Stimulated activated CD4-positive, alpha-beta T cell treated with anti-CD3 and anti-CD28 coated beads, Interleukin-4, amount 100 ng/mL, for 24 hours (primary cell): ENCODE measurements at places on chromosomes 7 and 10.

DNA sequence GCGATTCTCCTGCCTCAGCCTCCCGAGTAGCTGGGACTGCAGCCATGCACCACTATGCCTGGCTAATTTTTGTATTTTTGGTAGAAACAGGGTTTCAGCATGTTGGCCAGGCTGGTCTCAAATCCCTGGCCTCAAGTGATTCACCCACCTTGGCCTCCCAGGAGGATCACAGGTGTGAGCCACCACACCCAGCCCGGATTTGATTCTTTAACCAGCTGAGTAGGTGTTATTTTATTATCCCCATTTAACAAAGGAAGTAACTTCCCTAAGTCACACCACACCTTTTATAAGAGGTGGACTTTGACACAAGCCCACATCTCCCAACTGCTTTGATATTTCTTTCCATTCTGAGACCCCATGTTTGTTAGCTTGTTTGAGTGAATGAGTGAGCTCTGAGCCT is 25.0 kb downstream of the SLC25A28 start:
- DNase-seq = no peak

DNA sequence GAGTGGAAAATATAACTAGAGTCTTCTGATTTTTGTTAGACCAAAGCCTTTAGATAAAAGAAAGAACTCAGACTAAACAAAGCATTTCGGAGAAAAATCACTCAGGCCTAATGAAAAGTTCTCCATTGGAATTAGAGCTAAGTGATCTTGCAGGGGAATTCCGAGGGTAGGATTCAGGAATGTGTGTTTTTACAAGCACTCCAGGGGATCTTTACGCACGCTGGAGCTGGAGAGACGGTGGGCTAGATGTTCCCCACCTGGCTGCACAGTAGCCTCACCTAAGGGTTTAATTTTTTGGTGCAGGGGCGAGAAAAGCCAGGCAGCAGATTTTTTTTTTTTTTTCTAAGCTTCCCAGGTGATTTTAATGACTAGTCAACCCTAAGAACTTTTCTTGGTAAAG is 7.9 kb upstream of the PAPSS2 start:
- DNase-seq = no peak

- DNase-seq = no peak
These were observed 86.8 kb upstream of the ZMIZ1 start for GRCh38 chr10:78981970-78982281.

DNA sequence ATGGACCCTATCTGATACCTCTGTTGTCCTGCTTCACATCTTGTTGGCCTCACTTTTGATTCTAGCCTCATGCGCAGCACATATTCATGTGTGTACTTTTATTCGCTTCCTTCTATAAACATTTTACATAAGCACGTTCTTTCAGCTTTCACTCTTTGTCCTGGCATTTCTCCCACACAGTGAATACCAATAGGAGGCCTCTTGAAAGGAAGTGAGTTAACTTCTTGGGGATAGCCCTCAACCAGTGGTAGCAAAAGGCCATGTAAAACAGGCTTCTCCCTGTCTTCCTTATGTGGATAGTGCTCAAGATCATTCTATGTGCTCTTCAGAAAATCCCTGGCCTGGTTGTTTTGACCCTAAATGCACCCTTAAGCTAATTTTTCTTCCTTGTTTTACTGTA is 633.9 kb upstream of the MBL2 start:
- DNase-seq = no peak

- DNase-seq = no peak
These were observed 67.9 kb downstream of the OAT start for GRCh38 chr10:124350806-124351205.

- no peak for DNase-seq
These were observed 385.7 kb downstream of the TNS3 start for GRCh38 chr7:47196106-47196645.

DNA sequence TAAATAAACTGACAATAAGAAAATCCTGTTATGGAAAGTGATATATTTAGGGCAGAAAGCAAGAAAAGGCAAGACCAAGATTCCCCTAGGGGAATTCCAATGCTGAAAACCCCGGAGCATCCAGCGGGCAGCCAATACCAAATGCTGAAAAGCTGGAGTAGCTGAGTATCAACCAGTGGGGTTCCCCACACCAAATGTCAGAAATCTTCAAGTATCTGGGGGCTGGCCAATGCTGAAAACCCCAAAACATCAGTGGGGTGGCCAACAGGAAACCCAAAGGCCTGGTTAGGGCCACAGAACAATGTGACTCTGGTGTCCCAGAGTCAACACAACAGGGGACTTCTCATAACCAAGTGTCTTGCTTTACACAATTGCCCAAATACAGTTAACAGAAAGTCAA is 271.8 kb upstream of the CACNA2D1 start:
- DNase-seq = no peak

GRCh38 chr10:1873661-1874315 is 136.5 kb upstream of the ADARB2 start:
- DNase-seq = no peak

DNA sequence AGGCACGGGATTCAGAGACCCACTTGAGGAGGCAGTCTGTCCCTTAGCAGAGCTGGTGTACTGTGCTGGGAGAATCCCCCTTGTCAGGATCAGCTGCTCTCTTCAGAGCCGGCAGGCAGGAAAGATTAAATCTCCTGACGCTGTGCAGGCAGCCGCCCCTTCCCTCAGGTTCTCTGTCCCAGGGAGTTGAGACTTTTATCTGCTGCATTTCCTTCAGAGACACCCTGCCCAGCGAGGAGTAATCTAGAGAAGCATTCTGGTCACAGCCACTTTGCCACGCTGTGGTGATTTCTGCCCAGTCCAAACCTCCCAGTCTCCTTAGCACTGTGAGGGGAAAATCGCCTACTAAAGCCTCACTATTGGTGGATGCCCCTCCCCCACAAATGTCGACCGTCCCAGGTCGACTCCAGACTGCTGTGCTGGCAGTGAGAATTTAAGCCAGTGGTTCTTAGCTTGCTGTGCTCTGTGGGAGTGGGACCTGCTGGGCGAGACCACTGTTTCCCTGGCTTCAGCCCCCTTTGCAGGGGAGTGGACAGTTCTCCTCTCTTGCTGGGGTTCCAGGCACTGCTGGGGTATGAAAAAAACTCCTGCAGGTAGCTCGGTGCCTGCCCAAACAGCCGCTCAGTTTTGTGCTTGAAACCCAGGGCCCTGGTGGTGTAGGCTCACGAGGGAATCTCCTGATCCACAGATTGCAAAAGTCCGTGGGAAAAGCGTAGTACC is 265.4 kb downstream of the ZWINT start:
- DNase-seq = no peak

GRCh38 chr10:77016278-77016815 is 621.3 kb downstream of the KCNMA1 start:
- no peak for DNase-seq

DNA sequence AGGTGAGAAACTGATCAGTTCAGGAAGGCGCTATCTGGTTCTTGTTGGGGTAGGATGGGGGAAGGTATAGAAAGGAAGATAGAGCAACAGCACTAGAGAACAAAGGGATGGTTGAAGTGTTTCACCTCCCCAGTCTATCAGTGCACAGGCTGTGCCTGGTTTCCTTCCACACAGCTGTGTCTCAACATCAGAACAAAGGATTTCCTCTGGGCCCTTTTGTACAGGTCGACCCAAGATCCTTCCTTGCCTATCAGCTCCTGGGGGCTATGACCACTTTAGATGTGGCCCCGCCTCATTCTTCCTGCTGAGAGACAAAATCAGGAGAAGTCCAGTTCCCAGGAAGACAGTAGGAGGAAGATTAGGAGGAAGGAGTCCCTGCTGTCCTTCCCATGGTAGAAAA is 65.6 kb downstream of the NAMPT start:
- no peak for DNase-seq

DNA sequence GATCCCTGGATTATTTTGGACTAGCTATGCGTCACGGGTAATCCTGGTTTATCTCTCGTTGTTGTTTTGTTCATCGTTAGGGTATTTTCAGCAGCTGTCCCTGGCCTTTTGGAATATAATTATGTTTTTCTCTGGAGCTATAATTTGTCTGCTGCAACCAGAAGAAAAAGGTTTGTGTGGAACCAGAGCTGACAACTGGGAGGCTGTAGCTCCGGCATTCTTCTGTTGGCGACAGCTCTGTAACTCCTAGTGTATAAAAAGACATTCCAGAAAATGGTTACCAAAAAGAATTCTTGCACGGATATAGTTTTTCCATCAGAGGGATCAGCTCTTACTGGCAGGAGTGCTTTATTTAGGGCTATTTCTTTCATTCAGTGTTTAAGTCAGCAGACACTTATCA is 130.9 kb upstream of the PRR15 start:
- DNase-seq = no peak

GRCh38 chr10:76192694-76193320 is 761.4 kb downstream of the LRMDA start:
- no peak for DNase-seq

DNA sequence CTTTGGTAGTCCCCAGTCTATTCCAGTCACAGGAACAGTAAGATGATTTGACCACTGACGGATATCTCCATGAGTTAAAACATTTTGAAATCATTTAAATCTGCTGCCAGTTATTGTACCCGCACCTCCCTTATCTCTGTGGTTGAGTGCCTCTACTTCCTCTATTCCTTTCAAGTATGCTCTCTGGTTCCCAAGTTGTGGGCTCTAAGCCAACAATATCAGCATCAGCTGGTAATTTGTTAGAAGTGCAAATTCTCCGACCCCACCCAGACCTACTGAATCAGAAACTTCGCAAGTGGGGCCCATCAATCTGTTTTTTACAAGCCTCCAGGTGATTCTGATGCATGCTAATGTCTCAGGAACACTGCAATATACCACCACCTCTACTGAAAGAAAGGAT is 235.5 kb downstream of the CCSER2 start:
- DNase-seq = no peak

- DNase-seq = no peak
These were observed 69.8 kb upstream of the PRKCQ start for GRCh38 chr10:6649903-6650302.

DNA sequence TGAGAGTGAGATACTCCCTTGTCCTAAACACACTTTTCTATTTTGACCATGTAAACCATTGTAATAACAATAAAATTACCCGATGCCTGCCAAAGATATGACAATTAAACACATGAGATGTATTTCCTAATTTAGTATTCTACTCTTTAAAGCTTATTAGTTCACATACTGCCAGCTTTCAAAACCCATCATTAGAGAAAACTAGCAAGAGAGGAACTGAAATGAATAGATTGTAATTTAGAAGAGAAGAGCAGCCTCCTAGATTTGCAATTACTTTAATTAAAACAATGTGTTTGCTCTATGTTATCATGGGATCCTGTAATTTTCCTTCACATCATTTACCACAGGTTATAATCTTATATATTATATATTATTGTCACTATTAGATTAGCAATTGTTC is 428.2 kb downstream of the THSD7A start:
- DNase-seq = no peak
